ENCODE measurements at places on chromosomes 5 and 9.

GRCh38 chr9:7368410-7369292 lies 430.9 kb downstream of the DMAC1 start:
- DNase-seq, result no peak

DNA sequence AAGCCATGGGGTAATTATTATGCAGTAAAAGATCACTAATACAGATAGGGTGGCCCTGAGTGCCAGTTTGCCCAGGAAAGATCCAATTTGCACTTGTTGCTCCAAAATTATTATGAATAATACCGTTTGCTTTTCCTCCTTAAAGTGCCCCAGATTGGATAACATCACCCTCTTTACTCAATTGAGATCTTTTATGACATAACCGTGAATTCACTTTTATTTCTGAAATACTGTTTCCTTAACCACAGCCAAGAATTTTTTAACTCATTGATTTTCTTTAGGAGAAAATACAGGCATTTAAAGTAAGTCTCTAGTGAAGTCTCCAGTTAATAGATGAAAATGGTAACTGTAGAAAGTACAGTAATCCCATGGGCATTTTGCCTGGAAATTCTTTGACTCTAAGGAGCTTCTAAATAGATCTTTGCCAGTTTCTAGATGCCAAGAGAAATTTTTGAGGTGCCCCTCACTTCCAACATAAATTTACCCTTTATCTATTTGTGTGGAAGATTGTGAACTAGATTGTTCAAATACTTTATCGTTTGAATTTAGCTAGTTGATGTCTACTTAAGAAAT lies 99.2 kb downstream of the UHRF2 start:
- no peak for DNase-seq

DNA sequence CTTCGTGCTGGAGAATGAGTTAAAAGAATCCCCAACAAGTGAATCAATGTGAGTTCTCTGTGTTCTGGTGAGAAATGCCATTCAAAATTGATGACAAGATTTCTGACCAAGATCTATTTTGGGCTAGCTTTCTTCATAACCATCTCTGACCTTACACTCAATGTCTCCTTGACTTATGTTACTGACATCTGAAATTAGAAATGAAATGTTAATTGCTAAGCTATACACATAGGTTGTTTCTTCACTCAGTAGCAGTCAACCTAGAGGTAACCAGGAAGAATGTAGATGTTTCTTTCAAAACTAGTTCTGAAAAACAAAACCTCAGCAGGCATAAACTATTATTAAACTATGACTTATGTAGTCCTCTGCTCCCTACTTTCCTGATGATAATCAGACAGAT lies 2220.7 kb upstream of the C9orf72 start:
- DNase-seq, result no peak

GRCh38 chr5:1510151-1510561 lies 13.6 kb downstream of the LPCAT1 start:
- DNase-seq, result no peak

DNA sequence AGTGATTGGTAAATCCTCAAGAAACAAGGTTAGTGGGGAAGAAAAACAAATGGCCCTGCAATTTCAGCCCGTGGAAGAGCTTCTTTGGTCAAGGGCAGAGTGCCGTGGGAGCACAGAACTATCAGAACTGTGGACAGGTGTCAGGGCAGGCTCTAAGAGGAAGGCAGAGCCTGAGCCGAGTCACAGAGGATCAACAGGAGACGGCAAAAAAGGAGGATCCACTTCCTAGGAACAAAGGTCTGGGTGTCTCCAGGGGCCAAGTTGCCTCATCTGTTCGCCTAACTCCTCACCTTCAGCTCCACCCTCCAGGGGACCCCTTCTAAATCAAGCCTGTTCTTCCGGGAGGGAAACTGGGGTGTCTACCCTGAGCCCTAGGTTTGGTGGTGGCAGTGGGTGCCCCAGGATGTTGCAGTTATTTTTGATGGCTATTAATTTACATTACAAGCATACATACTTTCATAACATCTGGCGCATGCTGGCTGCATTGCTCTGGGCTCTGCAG lies 88.0 kb downstream of the FEM1C start:
- DNase-seq, result no peak

GRCh38 chr9:87595610-87596009 lies 97.9 kb downstream of the DAPK1 start:
- no peak for DNase-seq

DNA sequence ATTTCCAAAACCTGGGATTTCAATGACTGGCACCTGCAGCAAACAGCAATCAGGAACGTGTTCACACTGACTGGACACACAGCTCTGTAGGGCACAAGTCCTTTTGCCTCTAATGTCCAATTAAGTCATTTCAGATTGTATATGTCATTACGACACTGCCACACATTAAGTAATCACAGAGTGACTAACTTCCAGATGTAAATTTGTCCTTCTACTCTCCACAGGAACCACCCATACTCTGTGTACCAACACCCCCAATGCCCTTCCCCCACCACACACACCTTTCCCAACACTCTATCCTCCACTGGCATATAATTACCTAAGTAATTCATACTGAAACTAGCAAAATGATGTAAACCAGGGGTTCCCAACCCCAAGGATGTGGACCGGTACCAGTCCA lies 30.5 kb downstream of the LARS1 start:
- no peak for DNase-seq

GRCh38 chr9:132651259-132651658 lies 18.5 kb downstream of the DDX31 start:
- no peak for DNase-seq

GRCh38 chr5:18526792-18527405 lies 892.6 kb downstream of the TAF11L14 start:
- no peak for DNase-seq

GRCh38 chr5:61307611-61308010 lies 24.4 kb upstream of the ZSWIM6 start:
- no peak for DNase-seq

DNA sequence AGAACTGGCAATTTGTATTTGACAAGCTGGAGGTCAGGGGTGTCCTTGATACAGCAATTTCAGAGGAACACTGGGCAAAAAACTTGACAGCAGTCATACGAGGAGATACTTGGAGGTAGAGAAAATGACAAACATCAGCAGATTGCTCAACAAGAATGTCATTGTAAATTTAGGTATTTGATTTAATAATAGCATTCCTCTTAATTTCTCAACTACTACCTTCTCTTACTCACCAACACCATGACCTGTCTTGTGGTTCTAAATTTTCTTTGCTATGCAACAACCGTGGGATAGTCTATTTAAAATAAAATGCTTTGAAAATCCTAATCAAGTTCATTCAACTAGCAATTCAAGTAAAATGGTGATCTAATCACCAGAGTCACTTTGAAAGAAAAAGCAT lies 128.4 kb downstream of the DNAH5 start:
- no peak for DNase-seq

- DNase-seq, result no peak
Measured at GRCh38 chr9:37676411-37676830, 25.7 kb downstream of the FRMPD1 start.

DNA sequence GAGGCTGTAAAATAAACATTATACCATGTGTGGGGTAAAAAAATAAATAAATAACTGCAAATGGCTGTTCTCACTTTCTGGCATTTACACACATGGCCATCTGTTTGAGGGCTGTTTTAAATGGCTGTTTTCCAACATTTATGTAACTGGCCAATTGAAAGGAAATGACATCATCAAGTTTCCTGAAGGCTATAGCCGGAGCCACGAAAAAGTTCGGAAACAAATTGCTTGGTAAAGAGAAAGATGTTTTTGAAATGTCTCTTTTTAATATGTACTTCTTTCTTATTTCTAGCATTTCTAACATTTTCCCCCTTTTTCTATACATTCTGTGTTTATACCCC lies 95.4 kb upstream of the DAB2 start:
- no peak for DNase-seq
